Mammary epithelial cell (primary cell): ENCODE measurements at places on chromosomes 5 and 9. TPM values are rescaled to one million over a fixed set of nuclear protein-coding genes. Genes with fewer than 3 reads are reported as not detected.

MORN5 gene
- not detected for polyA plus RNA-seq

DRD1 gene
- polyA plus RNA-seq, result not detected

GAPT gene
- polyA plus RNA-seq, result not detected

NTRK2 gene
- polyA plus RNA-seq, result 0.07 TPM

PRSS3 gene
- 50.8 TPM for polyA plus RNA-seq

OLFM1 gene
- 0.17 TPM for polyA plus RNA-seq

SHISAL2B gene
- not detected for polyA plus RNA-seq

SLC34A3 gene
- not detected for polyA plus RNA-seq

LCN1 gene
- polyA plus RNA-seq, result not detected

GPX8 gene
- polyA plus RNA-seq, result 30.8 TPM

JAKMIP2 gene
- polyA plus RNA-seq, result 0.12 TPM

FAM221B gene
- not detected for polyA plus RNA-seq

CCNJL gene
- polyA plus RNA-seq, result 16.1 TPM

CACFD1 gene
- polyA plus RNA-seq, result 2.3 TPM

REEP2 gene
- 3.6 TPM for polyA plus RNA-seq

MYOT gene
- 0.75 TPM for polyA plus RNA-seq

DNAJB5 gene
- 3.4 TPM for polyA plus RNA-seq
